ENCODE measurements at places on chromosomes 12 and 14.

DNA sequence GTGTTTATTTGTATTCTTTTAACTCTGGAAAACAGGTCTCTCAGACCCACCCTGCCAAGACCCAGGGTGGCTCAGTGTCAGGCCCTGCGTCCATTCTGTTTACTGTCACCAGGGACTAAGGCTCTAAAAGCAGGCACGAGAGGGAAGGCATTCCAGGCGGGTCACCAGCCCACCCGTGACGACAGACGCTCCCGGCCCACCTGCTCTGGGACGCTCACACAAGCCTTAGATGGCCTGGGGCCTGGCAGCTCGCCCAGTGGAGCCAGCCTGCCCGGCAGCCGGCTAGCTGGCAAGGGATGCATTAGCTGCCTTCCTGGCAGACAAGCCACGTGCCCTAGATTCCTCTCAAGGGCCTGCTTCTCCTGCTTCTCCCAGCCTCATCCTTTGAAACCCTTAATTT is 9.2 kb upstream of the NUAK1 start:
- no peak for DNase-seq

- peak; percentile 95 for DNase-seq
These were observed 273.5 kb upstream of the SOX5 start for GRCh38 chr12:24222968-24223367.

DNA sequence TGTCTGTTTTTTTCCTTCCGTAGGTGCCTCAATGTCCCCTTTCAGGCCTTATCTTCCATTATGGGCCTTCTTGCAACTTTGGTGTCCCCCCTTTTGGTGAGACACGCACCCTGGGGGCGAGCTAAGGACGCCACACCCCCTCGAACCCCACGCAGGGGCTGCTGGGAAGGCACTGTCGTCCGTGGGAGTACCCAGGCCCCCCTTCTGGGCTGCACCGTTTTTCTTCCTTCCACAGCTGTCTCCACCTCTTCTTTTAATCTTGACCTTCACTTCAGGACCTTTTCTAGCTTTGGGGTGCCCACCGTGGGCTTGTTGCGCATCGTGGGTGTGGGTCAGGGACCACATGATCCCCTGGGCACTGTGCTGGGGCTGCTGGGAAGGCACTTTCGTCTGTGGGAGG is 271.8 kb downstream of the ALG10 start:
- no peak for DNase-seq

- no peak for DNase-seq
These were observed 12.2 kb downstream of the RPH3A start for GRCh38 chr12:112803620-112804282.

DNA sequence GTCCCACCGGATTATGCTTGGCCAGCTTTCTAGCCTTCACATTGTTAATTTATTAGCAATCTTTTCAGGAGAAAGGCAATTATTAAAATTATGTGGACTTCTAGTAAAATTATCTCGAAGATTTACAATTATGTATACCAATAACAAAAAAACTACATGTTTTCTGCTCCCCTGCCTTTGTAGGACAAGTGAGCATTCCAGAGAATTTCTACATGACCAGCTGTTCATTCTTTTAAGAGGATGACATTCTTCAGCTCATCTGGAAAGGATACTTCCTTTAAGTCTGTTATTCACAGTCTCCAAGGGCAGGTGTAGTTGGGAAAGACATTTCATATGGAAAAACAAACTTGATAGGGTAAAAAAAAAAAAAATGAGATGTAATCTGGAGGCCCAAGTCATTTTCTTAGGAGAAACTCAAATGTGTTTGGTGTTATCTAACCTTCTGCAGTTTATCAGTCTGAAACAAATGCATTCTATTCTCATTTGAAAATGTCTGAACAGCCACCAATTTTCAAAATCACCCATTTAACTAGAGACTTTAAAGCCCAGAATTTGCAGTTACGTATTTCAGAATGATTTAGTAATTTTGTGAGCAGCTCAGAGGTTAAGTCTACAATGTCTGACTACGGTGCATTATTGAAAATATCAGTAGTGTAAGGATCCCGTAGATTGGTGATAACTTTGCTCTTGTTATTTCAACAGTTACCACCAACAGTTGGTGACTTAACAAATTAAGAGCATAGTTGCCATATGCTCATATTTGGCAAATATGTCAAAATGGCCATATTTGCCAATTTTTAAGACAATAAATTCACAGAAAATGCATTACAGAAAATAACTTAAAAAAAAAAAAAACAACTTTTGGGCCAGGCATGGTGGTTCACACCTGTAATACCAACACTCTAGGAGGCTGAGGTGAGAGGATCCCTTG is 1.8 kb upstream of the PHLDA1 start:
- DNase-seq: peak; percentile 60

DNA sequence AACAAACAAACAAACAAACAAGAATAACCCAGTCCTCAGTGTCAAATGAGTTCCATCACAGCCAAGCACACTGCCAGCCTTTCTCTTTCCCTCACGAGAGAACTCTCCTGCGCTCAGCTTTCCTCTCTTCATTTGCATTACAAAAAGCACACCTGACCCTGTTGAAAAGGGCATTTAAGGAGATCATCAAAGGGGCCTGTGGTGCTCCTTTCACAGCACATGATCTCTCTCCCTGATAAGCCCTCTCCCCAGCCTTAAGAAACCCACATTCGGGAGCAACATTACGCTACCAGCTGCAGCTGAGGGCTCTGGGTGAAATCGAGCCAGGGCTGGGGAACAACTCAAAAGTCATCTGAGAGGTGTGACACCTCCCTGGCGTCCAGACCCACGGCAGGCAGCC is 165.6 kb upstream of the TMCC3 start:
- DNase-seq: no peak

- peak; percentile 39 for DNase-seq
These were observed 79.6 kb downstream of the EXOC5 start for GRCh38 chr14:57189070-57189469.

- DNase-seq: peak; percentile 96
These were observed 131.3 kb upstream of the RAP1B start for GRCh38 chr12:68479261-68479895.

- DNase-seq: peak; percentile 52
These were observed 43.0 kb upstream of the TSPAN9 start for GRCh38 chr12:3034067-3034750.

GRCh38 chr14:102831163-102831804 is 54.0 kb downstream of the TRAF3 start:
- no peak for DNase-seq

DNA sequence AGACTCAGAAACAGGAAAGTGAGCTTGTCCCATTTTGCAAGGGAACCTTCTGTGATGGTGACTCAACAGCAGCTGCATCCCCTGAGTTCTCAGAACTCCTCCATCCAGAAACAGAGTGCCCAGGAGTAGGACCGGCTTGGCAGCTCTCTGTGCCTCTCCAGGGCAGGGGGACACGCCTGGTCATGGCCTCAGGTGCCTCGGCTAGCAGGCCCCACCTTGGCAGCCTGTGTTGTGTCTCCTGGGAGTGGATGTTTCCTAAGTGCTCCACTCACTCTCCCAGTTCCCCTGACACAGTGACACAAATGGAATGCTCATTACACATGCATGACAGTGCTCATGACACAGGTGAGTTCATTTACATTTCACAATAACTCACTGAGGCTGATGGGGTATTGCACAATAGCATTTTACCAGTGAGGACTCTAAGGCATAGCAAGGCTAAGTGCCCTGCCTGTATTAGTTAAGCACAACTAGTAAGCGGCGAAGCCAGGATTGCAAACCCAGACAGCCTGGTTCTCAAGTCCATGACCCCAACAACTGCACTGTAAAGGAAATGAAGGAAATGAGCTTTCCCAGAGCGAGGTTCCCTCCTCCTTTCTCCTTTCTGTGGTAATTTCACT is 47.4 kb downstream of the CALM1 start:
- DNase-seq: no peak

- no peak for DNase-seq
These were observed 32.5 kb downstream of the KRT76 start for GRCh38 chr12:52744493-52745156.

- peak; percentile 85 for DNase-seq
These were observed 8.8 kb upstream of the SH2B3 start for GRCh38 chr12:111396726-111397445.

DNA sequence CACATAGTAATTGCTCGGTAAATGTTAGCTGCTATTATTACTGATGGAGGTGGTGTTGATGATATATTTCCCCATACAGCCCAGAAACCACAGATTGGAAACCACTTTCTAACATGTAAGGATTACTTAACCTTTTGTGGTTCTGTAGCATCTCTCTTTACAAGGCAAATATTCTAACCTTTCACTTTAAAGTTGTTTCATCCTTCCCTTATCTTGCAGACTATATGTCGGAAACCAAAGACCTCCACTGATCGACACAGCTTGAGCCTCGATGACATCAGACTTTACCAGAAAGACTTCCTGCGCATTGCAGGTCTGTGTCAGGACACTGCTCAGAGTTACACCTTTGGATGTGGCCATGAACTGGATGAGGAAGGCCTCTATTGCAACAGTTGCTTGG is 75.8 kb downstream of the FRMD6 start:
- DNase-seq: no peak

DNA sequence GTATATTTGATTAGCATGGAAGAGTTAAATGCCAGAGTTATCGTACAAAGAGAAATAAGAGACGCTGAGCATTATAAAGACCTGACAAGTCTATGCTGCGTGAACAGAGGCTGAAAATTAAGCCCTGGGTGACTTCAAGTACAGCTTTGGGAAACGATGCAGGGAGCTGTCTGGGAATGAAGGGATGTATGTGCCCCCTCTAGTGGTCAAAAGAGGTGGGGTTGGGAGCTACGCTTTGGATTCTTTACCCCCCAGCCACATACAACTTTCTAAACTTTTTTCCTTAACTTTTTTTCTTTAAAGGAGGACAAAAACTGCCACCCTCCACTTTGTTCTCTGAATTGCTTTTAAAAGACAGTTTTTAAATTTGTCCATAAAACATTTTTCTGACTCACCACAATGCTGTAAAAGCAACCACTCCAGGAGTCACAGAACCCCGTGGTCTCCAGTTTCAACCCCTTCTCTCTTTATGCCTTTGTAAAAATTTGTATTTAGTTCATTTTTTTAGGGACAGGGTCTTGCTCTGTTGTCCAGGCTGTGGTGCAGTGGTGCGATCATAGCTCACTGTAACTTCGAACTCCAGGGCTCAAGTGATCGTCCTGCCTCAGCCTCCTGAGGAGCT is 59.4 kb downstream of the ZNF664 start:
- DNase-seq: peak; percentile 62
